ENCODE measurements at places on chromosomes 6 and 20.

- DNase-seq, result no peak
Observed at GRCh38 chr6:148328876-148329555, 13.6 kb upstream of the SASH1 start.

DNA sequence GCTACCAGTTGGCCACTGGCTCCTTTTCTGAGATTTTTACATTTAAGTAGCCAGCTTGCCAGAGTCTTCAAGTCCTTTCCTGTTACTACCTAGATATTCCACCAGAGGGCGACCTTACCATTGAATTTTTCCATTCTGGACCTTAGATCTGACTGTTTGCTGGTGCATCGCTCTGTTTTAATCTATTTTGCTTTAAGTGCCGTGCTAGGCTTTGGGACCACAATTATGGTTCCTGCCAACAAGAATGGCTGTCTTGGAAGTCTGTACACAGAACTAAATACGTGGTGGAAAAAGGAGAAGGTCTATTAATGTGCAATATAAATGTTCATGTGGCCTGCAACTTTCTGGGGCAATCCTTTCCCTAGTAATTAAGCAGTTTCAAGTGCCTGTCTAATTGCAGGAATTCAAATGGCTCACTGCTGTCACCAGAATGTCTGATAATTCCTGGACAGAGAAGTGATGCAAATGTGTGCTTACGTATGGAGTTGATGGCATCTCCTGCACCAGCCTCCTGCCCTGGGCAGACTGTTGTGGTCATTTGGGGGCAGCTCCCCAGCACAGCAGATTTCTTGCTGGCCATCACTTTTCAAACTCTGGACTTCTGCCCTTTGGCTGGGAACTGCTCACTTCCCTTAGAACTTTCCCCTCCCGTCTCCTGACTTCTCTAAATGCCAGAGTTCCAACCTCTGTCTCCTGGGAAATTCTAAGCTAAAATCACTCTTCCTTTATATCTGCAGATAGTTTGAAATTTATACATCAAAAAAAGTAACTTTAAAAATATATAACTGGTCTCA lies 5.6 kb upstream of the HLA-DOA start:
- peak; percentile 87 for DNase-seq

GRCh38 chr6:151616091-151616513 lies 122.3 kb downstream of the CCDC170 start:
- no peak for DNase-seq

DNA sequence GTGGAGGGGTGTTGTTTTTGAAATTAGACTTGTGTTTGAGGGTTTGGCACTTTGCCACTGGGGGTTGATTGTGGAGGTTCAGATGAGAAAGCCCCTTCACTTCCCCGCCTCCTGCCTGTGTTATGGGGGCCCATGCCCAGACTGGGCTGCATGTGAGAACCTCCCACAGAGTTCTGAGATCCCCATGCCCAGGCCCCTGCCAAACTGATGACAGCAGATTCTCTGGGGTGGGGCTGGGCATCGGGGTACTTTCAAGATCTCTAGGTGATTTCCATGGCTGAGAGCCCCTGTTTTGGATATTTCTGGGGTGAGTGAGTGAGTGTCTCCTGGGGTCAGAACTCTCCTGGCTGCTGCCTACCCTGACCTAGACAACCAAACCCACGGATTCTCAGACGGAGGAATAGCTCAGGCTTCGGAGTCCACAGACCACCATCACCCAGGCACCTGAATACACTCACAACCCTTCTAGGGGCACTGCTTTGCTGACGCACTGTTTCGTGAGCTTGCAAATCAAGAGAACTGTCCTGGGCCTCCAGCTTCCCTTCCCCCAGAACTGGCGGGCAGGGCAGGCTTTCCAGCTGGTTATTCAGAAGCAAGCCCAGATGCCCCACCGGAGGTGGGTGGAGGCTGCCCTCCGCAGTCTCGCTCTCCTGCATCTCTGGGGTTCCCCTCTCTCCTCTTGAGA lies 6.3 kb downstream of the BCAS1 start:
- peak; percentile 37 for DNase-seq

DNA sequence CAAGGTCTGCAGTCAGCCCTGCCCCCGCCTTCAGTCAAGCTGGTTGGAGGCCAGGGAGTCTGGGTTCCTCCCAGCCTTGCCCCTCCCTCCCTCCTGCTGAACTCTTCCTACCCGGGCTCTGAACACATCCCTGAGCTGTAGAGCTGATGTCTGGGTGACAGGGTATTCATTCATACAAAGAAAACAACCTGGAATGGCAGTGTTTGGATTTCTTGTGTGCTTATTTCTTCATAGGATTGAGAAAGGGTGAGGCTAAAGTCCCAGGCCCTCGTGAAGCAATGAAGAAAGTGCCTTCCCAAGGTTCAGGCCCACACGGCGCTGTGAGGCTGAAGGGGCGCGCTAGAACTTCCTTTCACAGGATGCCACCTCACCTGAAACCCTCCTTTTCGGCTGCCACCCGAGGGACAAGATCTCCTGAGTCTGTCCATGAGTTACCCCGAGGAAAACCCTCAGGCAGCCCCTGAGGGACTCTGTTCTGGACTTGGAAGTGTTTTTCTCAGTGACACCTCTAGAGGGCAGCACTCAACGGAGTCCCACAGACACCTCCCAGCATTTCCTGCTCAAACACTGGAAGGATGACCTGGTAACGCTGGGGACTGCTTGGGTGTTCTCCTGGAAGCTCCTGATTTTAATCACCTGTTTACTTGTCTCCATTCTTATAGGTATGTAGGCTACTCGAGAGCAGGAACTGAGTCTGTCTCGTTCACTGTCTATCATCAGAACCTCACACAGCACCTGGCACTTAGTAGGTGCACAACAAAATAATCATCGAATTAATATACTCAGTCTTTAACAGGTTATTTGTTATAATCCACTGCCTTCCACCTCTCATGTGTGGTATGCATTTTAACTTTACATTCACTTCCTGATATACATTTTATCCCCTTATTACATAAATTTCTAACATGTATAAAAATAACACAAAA lies 11.8 kb upstream of the GSTA1 start:
- DNase-seq, result peak; percentile 51

DNA sequence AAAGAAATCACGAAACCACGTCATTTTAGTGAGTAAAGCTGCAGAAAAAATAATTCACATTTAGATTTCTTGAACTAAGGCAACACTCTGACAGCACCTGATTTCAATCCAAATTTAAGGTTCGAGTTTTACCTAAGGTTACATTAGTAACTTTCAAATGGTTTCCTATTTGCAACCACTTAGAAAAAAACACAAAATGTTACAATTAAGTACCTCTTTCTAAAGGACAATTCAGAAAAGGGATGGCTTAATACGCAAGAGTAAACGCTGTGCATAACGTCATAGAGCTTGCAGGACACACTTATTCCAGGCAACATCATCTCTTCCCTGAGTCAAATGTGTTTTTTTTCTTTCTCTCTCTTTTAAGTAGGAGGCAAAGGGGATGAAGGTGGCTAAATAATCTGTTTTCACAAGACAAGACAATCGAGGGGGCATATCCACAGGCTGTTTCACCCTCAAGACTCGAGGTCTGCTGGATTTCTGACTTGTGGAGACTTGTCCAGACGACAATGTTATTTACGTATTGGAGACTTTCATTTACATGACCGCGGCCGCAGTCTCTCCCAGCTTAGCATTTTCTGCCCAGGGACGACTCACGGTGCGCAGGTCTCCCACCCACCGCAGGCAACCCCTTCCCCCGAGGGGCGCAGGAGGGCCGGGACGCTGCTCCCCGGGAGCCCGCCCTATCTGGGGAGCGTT lies 86.0 kb downstream of the SESN1 start:
- DNase-seq, result peak; percentile 48

DNA sequence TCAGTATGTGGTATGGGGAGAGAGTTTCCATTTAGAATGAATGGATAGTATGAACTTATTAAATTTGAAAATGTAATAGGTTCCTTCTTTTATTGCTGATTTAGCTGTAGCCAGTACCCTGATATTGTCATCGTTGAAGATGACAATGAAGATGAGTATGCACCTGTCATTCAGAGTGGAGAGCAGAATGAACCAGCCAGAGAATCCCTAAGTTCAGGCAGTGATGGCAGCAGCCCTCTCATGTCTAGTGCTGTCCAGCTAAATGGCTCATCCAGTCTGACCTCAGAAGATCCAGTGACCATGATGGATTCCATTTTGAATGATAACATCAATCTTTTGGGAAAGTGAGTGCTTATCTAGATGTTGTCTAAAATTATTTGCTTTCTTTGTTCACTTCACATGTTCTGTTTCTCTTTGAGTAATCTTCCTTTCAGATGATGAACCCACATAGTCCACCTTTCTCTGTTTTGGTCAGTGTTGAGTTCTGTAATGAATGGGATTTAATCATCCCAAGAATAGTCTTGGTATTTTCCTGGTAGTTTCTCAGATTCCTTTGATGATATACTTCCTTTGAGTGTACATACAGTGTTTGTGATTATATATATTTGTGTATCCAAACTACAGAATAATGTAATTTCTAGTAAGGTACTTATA lies 23.3 kb downstream of the HSF2 start:
- no peak for DNase-seq

DNA sequence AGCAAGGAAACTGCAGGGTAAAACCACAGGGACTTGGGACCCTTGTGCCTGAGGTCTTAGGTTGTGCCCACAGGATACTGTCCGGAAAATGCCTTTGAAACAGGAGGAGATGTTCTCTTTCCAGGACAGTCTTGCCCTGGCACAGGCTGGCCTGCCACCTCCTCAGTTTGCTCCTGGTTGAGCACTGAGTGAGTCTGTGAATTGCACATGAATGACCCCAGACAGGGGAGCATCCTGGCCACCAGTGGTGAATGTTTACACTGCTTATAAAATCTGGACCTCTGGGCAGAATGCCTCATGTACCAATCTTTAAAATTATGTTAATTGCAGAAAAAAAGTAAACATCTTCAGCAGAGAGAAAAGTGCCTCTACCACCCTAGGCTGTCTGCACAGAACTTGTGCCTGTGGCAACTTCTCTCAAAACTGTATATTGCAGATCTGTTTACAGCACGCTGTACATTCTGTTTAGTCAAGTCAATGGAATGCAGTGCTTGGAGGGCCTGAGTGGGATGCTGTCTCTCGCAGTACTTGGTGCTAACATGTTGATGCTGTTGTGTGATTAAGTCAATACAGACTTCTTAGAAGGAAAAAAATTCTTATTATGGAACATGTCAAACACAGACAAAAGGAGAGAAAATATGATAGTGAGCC lies 242.1 kb downstream of the SOD2 start:
- no peak for DNase-seq
